ENCODE measurements at places on chromosomes 12 and 14.

- no peak for DNase-seq
Measured at GRCh38 chr14:56374421-56374820, 205.2 kb upstream of the TMEM260 start.

DNA sequence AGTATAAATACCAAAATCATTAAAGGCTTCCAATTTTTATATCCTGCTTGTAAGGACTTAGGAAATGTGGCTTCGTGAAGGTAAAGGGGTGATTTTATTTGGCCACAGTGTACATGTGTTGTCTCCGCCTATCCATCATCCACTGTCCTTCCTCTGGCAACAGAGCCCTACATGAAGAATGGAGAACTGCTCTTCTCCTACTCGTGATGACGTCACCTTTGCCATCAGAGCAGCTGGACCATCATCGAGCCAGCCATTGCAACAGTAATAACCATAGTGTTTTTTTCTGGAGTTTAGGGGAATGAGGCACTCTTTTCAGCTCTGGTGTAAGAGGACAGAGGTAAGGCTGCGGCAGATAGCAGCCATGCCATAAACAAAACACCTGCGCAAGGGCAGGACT lies 19.2 kb downstream of the ITPR2 start:
- DNase-seq, result no peak

- DNase-seq, result no peak
Measured at GRCh38 chr14:67417633-67418032, 5.7 kb upstream of the PLEK2 start.

DNA sequence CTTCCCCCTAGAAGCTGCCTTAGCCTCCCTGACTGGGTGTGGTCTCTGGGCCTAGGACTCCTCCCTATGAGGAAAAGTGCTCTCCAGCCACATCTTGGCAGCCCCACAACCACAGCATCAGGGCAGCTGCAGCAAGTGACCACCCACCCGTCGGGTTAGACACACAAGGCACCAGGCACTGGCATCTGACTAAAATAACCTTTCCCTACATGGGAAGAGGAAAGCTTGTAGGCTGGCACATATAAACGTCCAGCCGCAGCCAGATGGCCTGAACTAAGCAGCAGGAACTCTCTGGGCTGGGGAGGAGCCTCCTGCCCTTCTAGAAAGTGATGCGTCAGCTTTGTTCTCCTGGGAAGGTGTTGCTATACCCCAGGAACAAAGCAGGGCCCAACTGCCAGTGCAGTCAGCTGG lies 328.7 kb downstream of the DPF3 start:
- no peak for DNase-seq

DNA sequence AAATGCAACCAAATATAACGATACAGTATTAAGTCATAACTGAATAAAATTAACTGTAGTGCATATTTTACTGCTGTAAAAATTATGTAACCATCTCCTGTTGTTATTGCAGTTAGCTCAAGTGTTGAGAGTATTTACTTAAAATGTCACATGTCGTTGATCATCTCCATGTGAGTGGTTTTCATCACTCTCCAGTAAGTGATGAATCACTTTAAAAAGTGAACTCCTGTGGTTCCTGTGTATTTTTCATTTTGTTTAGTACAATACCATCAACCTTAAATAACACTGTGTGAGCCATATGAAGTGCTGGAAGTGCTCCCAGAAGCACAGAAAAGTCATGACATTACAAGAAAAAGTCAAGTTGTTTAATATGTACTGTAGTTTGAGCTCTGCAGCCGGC lies 104.7 kb upstream of the SLCO1B1 start:
- DNase-seq, result peak; percentile 36

- DNase-seq, result no peak
Measured at GRCh38 chr12:31872831-31873604, 86.2 kb upstream of the RESF1 start.

Data from brain microvascular endothelial cell (primary cell).